ENCODE measurements at places on chromosomes 4 and X.

DNA sequence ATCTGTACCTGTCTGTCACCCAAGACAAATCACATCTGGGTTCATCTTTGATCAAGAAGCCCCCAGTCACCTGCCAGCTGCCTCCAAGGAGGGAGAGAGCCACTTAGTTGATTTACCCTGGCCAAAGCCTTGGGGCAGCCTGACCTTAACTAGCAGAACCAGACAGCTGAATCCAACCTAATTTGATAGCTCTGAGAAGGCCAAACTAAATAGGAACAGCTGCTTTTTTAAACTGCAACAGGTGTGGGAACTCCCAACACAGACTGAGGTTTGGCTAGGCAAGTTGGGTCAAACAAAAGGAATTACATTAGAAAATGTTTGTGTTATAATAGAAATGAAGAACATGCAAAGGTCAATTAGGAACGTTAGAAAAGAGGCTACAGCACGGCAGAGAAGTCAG is 375.7 kb downstream of the NLGN4X start:
- no peak for DNase-seq

DNA sequence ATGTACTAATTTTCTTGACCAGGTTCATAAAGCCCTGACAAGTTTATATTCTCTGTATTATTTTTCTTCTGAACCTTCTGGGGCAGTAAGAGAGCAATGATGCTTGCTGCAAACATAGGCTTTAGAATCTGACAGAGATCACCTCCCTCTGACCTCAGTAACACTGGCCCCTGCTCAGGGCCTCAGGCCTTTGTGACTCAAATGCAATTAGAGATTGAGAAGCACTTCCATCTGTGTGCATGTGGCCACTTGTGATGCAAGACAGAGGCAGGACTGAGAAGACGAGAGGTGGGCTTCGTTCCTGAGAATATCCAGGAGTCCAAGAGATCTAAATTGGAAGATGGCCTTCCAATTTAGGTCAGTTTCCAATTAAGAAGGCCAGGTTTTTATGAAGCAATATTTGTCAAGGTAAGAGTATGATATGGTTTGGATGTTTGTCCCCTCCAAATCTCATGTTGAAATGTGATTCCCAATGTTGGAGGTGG is 82.8 kb upstream of the VEGFC start:
- no peak for DNase-seq

DNA sequence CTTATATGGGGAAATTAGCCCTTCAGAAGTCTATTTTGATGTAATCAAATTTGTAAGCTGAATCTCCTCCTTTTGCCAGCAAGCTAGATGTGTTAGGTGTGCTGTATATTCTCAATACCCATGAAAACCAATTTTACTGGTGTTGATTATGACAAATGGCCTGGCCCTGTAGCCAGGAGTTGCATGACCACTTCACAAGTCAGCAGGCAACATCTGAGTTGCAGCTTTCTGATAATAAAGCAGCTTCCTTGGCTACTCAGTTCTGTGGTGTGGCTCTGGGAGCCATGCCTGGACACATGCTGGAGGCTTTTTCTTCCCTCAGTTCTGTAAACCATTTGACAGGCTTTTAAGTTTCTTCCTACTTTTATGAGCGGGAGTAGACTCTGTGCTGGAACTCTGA is 154.1 kb upstream of the CXCL13 start:
- no peak for DNase-seq

DNA sequence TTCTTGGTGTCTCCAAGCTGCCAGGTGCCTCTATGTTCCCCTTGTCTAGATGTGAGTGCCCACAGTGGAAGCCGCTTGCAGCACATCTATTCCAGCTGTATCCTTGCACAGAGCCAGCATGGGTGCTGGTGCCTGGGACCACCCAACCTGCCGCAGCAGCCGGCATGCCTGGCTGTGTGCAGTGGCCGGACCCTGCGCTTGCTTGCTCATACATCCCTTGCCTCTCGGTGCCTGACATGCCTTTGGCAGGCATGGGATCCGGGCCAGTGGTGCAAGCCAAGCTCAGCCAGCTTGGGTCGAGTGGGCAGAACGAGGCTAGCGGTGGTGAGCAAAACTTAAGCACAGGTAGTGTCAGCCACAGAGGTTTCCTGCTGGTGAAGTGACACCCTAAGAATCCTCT is 355.1 kb downstream of the TLL1 start:
- no peak for DNase-seq

DNA sequence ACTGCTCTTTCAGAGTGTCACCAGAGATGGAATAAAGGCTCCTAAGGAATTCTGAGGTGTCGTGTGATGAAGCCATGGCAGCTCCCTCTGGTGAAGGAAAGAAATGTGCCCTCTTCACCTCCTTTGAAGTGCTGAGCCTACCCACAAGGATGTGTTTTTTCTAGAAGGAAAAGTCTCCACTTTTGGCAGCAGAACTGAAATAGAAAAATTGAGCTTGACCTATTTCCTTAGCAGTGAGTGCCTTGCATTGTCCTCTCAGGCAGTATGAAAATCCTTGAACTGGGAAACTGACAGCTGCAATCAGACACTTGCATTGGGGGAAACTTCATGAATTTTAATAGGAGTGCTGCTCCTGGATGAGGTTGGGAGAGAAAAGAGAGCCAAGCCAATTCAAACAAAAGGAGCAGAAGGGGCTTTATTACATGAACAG is 95.2 kb downstream of the DCLK2 start:
- DNase-seq = no peak

DNA sequence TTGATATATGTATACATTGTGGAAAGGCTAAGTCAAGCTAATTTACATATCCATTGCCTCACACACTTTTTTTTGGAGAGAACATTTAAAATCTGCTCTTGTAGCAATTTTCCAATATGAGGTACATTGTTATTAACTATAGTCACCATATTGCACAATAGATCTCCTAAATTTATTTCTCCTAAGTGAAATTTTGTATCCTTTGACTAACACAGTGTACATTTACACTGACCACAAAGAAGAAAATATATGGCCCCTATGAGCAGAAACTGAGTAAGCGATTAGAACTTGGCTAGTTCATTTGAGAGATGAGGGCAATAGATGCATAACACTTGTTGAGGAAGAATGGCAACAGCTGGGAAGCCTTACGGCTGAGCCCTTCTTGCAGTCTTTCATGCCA is 20.3 kb upstream of the GUCY1B1 start:
- no peak for DNase-seq

GRCh38 chrX:2385224-2385623 is 115.6 kb downstream of the DHRSX start:
- DNase-seq = no peak

GRCh38 chrX:9717376-9717775 is 48.3 kb downstream of the GPR143 start:
- no peak for DNase-seq

GRCh38 chr4:134189480-134189879 is 12.1 kb downstream of the PABPC4L start:
- no peak for DNase-seq

- no peak for DNase-seq
These were observed 194.2 kb downstream of the RAPGEF2 start for GRCh38 chr4:159297091-159297490.

GRCh38 chrX:138929926-138930582 is 218.5 kb upstream of the FGF13 start:
- DNase-seq = no peak

- no peak for DNase-seq
These were observed 4.8 kb downstream of the LRRC66 start for GRCh38 chr4:52015366-52015765.

GRCh38 chrX:129641941-129642340 is 12.8 kb downstream of the APLN start:
- no peak for DNase-seq

- DNase-seq = no peak
These were observed 199.0 kb upstream of the LNX1 start for GRCh38 chr4:53790286-53790685.

GRCh38 chrX:118780911-118781310 is 42.7 kb upstream of the ZCCHC12 start:
- DNase-seq = no peak

DNA sequence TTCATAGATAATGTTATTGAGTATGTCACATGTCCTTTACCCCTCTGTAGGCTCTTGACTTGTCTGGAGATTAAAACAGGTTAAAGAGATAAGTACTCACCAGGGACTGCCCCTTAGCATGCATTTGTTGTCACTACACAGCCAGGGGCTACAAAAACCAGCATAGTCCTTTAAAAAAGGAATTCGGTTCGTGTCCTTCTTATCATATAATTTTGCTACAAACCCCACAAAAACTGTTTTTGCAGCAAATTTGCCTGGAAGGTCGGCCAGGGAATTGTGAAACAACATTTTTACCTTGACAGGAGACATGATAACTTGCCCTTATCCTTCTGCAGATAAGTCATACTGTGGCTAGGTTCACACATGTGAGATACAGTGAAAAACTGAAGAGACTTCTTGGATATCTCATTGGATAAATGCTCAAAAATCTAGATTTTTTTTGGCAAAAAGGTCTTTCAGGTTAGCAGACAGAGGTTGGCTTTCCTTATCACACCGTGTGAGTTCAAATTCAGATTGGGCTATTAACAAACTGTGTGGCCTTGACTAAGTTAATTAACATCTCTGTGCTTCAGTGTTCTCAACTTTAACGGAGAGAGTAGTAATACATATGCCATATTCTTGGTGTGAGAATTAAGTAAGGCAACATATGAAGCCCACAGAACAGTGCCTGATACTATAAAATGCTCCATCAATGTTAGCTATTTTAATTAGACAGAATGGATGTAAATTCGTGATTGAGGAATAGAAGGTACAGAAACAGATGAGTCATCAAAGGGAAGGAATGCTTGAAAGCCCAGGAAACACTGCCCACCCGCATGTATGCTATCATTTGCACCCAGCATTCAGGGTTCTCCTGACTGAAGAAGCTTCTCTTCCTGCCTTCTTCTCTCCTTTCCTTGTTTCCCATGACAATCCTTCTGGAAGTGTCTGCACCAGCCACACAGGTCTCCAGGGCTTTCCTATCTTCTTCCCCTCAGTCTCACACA is 30.0 kb downstream of the FAM9C start:
- DNase-seq = no peak

DNA sequence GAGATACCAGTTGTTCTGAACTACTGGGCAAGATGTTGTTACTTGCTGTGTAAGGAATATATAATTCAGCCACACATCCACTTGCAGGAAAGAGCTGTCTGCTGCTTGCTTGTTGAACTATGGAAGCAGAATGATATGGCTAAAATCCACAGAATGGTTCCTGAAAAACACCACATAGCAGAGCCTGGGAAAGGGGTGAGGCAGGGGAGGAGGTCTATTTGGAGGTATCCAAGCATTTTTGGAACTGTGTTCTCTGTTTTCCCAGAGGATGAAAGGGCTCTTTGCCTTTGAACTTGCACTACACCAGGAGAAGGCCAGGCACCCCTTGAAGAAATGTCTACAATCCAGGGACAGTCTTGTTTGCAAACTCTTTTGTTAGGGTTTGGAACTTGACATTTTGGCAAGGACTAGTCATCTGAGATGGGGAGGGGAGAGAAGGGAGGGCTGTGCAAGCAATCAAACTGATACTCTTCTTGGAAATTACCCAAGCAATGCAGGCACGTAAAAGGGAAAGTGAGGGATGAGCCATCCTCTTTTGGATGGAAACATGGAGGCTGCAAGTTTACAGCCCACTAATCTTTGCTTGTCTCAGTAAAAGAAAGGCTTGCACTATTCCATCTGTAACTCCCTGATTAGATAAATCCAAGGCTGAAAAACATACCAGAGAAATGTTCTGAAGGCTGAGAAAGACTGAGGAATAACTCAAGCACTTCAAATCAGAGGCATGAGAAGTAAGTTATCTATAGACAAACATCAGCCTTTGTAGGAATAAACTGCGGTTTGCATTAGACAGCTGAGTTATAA is 141.0 kb downstream of the TSPAN5 start:
- no peak for DNase-seq

DNA sequence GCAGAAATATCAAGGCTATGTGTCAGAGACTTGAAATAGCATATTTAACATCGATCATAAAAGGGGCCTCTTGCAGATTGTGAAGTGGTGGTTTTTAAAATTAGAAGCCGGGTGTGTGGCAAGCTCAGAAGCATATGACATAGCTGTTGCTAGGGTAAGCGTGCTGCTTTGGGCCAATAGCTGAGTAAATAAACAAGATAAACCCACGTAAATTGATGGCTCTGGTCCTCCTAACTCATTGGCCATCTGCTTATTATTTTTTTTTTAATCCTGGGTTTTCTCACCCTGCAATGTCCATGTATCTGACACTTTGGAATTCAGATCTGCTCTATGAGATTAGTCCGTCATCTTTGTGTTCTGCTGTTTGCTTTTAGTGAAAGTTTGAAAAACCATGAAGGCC is 32.6 kb upstream of the STOX2 start:
- no peak for DNase-seq

- DNase-seq = no peak
These were observed 40.1 kb downstream of the STAG2 start for GRCh38 chrX:124001581-124001980.

- no peak for DNase-seq
These were observed 969.1 kb upstream of the PCDH10 start for GRCh38 chr4:132180020-132180427.

- peak; percentile 18 for DNase-seq
These were observed 79.6 kb downstream of the SMIM20 start for GRCh38 chr4:25993395-25994185.

GRCh38 chr4:8293131-8293975 is 23.8 kb downstream of the HTRA3 start:
- DNase-seq = no peak

GRCh38 chr4:74665346-74665745 is 129.0 kb downstream of the BTC start:
- no peak for DNase-seq

DNA sequence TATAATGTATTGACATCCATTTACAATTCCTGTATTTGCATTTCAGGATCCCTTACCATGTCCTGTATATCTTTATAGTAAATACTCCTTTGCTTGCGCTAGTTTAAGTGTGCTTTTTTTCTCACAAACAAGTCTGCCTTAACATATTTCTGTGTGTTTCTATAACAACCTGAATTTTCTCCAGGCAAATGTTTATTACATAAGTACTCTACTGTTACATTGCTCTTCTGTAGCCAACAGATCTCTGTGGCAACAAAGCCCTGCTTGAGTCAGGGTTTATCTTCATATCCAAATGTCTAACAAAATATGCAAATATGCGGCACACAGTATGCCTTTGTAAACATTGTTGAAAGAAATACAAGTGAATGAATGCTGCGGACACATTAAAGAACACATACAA is 625.5 kb downstream of the TLL1 start:
- DNase-seq = no peak

DNA sequence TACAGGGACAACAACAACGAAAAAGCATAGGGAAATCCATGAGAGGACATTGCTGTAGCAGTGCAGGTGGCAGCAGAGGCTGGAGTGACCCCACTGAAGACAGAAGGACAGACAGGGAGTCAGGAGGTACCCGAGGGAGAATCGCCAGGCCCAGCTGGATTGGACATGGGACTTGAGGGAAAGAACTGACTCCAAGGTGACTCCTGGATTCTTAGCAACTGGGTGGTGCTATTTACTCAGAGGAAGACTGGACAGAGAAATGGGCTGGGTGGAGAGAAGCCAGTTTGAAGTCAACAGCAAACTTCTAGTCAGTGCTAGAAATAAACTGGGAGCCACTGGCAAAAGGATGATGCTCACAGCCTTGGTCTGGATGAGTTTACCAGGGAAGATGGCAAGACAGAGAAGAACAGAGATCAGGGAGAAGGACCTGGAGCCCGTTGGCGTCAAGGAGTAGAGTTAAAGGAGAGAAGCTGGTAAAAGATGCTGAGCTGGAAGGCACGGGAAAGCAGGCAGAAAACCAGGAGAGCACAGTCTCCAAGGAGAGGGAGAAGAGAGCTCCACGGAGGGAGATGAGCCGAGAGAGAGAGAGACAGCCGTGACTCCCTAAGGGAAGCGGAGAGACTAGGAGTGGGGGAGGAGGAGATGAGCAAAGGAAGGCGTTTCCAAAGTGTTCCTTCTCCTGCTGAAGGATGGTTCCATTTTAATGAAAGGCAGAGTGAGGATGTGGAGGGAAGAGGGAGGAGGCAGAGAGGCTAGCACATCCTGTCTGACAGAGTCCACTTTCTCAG is 119.4 kb downstream of the AFAP1 start:
- no peak for DNase-seq

Measured in stimulated activated CD4-positive, alpha-beta T cell treated with anti-CD3 and anti-CD28 coated beads, Interleukin-4, amount 100 ng/mL, for 48 hours (primary cell).